ENCODE measurements at places on chromosomes 7 and 10.

GRCh38 chr7:32459788-32460187, 30.4 kb downstream of the LSM5 start:
- no peak for DNase-seq

GRCh38 chr7:20744954-20745446, 41.7 kb downstream of the SP8 start:
- DNase-seq = no peak

GRCh38 chr10:5534051-5534821, 9.5 kb downstream of the CALML3 start:
- no peak for DNase-seq

GRCh38 chr10:102460836-102461186, 9.5 kb upstream of the C10orf95 start:
- DNase-seq = no peak

- no peak for DNase-seq
Measured at GRCh38 chr7:2971914-2972834, 71.5 kb downstream of the CARD11 start.

GRCh38 chr10:120770496-120770895, 80.7 kb upstream of the WDR11 start:
- DNase-seq = no peak

DNA sequence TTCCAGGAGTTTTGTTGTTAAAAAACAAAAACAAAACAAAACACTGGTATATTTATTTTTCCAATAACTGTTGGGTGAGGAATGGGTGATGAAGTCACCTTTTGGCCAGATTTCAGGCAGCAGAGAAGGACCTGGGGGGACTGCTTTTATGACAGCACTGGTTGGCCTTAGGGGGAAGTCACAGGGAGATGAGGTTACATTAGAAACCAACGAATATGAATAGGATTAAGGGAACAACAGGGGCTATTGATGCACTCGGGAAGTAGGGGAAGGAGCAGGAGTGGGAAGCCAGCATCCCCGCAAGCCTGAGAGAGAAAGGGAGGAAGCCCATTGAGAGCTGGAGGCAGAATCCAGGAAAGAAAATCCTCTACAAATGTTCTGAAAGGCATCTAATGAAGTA, 958.4 kb downstream of the TYW1 start:
- no peak for DNase-seq

DNA sequence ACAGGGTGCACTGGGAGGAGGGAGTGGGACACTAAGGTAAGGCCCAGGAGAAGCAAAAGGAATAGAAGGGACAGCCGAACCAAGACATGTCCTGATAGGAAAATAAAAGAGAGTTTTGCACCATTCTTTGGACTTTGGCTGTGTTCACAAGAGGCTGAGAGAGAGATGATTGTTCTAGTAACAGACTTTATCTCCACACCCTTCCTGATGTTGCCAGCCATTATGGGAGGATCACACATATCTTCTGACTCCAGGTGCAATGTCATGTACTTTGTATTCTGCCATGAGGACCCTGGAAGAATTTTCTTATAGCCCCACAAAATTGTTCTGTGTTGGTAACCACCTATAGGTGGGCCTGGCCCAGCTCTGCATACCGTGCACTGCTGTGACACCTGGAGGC, 11.4 kb downstream of the LSMEM1 start:
- DNase-seq = no peak

DNA sequence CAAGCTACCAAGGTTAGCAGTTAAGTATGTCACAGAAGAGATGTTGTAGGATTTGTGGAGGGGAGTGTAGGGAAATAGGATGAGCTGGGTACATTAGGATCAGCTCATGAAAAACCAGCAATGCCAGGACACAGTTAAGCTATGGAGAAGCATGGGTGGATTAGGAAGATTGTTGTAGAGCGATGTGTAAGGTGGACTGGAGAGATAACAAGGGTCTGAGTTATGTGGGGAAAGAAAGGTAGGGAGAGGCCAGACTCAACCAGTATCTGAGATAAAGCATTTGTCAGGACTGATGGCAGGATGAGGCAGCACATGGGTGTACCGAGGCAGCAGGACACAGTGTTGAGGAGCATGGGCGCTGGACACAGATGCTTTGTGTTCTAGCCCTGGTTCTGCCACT, 85.4 kb upstream of the PRR15 start:
- no peak for DNase-seq

DNA sequence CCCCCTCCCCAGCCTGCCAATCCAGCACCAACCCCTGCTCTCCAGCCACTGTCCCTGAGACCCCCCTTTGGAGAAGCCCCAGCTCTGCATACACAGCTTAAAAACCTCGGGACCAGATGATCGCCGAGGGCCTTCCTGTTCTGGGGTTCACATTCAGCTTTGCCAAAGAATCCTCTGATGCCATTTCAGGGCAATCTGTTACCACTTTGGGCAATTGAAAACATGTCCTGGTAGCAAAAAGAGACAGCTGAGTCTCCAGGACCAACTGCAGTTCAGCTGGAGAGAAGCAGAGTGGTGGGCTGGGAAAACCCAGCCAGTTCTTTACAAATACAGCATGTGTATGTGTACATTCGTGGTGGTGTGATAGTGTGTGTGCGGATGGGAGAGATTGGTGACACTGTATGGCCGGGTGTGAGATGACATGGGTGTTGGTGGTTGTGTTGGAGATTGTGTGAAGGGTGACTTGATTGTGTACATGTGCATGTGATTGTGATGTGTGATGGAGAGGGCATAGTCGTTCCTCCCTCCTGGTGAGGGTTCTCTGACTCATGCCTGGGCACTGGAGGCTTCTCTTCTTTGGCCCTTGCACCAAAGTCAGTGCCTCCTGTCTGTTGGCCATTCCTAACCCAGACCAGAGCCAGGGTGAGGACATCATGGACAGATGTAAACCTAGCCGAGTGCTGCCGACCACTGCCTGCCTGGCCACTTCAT, 48.5 kb upstream of the AQP1 start:
- no peak for DNase-seq

DNA sequence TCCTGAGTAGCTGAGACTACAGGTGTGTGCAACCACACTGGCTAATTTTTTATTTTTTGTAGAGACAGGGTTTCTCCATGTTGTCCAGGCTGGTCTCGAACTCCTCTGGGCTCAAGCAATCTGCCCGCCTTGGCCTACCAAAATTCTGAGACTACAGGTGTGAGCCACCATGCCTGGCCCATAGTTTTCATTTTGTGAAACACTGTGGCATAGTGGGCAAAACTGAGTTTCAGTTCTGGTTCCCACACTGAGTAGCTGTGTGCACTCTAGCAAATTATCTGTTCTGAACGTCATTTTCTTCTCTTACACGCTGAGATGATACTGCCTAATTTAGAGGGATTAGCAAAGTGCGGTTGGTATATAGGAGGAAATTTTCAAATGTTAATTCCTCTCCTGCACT, 13.5 kb downstream of the ATP5MK start:
- DNase-seq = no peak

- no peak for DNase-seq
Measured at GRCh38 chr7:618539-619367, 99.1 kb upstream of the PDGFA start.

DNA sequence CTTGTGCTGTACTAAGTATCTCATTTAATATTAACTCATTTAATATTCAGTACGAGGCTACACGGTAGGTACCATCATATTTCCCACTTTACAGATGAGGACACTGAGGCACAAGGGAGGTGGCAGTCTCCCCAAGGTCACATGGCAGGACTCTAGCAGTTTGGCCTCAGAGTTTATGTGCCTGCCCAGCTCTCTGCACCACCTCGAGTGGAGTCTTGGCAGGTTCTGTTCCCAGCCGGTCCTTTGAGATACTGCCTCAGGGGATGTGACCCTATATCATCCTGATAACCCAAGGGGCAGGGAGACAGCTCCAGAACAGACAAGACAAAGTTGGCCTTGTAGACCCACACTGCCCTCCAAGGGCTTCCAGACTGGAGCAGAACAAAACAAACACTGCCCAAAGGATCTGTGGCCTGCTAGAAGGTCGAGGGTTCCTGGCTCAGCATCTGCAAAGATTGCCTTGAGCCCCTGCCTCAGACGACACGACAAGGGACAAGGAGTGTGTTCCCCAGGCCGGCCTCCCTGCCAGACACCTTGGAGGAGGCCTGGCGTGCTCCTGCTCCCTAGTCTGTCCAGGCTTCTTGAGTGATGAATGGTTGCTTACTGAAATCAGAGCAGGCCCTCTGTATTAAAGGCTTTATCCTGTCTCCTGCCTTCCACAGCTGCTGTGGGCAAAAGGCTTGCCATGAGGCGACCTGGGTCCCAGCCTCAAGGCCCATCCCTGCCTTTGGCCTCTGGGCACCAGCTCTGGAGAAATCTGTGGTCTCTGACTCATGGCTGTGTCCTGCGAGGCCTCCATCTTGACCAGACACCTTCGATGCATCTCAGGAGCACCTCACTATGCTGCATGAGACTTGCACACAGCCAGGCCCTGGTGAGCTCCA, 3.9 kb upstream of the PWWP2B start:
- DNase-seq = no peak

- DNase-seq = no peak
Measured at GRCh38 chr7:129522088-129522970, 20.0 kb downstream of the SMKR1 start.

GRCh38 chr10:78285226-78285625, 251.6 kb downstream of the RPS24 start:
- DNase-seq = no peak

GRCh38 chr10:130767116-130767730, 544.3 kb downstream of the TCERG1L start:
- no peak for DNase-seq

- DNase-seq = no peak
Measured at GRCh38 chr7:121697731-121698316, 175.1 kb upstream of the PTPRZ1 start.

GRCh38 chr10:61329854-61330253, 123.3 kb downstream of the TMEM26 start:
- no peak for DNase-seq

DNA sequence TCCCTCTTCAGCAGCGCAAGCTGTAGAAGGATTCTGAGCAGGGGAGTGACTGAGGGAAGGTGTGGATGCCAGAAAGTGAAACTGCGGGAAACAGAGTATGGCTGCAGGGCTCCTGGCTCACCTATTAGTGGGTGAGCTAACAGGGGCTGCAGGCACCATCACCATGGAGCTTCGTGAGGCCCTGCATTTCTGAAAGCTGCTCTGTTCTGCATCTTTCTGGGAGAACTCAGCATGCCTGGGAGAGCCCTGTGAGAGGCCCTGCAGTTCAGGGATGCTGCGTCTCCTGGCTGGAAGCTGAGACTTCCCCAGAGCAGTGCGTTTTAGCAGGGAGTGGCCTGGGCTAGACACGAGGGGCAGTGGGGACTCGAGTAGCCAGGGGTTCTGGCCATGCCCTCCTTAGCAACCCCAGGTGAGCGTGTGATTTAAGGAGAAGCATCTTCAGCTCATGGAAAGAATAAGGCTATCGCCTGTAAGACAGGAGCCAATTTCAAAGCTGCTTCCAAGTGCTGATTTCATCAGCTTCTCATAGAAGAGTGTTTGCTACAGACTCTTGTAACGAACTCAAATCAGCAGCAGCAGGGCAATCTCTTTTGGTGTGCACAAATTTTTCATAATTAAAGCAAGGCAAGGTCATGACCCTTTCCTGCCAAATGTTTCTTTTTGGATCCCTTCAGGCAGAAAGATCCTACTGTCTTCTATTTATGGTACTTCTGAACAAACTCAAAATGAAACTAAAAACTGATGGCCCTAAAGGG, 293.6 kb upstream of the ZNF32 start:
- no peak for DNase-seq

DNA sequence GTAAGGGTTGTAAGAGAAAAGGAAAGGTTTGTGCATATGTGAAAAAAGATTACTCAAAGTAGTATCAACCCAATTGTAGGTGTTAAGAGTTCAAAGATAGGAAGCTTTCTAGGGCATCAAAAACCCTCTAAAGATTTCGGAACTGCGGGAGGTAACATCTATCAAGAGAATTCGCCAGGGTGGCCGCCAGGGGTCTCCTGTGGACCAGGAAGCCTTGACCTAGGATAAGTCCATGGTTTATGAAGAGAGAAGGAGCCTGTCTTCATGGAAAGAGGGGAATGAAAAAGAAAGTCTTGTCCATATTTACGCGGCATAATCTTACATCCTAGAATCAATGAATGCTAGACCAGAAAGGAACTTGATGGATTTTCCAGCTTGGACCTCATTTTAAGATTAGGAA, 140.7 kb upstream of the CALCR start:
- DNase-seq = no peak

- DNase-seq = no peak
Measured at GRCh38 chr10:51406581-51406980, 292.8 kb downstream of the CSTF2T start.

GRCh38 chr10:88361494-88361893, 221.6 kb downstream of the RNLS start:
- DNase-seq = no peak

DNA sequence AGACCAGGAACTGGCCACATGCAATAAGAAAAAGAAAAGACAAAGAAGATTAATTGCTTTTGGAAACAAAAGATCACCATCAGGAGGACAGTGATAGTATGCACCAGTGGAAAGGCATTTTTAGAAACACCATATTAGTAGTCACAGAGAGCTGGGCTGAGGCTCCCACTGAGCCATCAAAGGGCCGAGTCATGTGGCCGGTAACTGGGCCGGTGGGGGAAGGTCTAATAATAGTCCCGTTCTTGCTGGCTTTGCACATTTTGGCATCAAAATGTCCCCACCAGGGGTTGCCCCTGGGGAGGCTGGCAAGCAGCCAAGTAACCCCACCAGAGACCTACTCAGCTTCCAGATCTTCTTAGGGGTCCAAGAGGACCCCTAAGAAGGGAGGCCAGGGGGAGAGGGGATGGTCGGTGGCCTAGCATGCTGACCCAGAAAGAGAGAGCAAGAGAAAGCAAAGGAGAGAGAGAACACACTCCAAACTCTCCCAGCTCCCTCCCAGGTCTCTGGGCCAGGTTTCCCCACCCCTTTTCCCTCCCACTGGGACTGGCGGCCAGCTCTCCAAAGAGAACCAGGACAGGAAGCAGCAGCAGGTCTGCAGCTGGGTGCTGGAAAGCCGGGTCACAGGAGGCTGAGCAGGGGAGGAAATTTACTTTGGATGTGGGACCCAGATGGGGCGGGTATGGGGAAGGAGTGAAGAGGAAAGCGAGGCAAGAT, 70.2 kb upstream of the FGFR2 start:
- no peak for DNase-seq

DNA sequence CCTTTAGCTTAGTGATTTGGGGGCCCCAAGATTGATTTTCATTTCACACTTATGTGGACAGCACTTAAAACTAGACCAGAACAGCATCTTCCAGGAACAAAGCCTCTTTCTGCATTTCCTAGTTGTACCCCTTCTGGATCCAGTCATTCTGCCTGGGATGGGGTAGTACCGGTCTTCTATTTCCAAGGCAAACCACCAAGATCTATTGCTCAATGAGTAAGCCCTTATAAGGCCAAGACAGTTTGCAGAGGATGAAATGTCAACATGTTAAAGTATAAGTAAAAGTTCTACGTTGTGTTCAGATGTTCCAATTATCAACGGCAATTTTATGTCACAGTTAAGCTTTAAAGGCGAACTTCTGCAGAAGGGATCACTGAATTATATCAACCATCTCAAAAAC, 106.9 kb upstream of the ZNF746 start:
- DNase-seq = no peak

DNA sequence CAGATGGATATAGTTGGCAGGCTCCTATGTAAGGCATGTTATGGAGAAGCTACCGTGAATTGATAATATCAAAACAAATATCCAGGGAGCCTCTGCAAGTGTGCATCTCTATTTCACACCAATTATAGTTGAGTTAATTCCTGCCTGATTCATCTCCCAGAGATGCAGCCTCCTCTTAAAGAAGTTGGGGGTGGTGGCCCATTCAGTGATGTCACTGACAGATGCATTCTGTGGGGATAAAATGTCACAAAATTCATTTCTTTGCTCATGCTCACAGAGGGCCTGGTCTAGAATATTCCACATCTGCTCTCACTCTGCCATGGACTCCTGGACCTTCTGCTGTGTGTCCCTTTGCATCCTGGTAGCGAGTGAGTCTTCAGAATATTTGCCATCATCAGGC, 189.1 kb upstream of the PRSS1 start:
- DNase-seq = no peak

Data from GM12892 (cell line).